ENCODE measurements at places on chromosomes 16 and 17.

GRCh38 chr16:838741-839140, 38.2 kb upstream of the GNG13 start:
- DNase-seq: no peak

GRCh38 chr17:49899191-49899485, 51.3 kb upstream of the TAC4 start:
- no peak for DNase-seq

- no peak for DNase-seq
Measured at GRCh38 chr17:7295230-7296180, 1.1 kb upstream of the YBX2 start.

DNA sequence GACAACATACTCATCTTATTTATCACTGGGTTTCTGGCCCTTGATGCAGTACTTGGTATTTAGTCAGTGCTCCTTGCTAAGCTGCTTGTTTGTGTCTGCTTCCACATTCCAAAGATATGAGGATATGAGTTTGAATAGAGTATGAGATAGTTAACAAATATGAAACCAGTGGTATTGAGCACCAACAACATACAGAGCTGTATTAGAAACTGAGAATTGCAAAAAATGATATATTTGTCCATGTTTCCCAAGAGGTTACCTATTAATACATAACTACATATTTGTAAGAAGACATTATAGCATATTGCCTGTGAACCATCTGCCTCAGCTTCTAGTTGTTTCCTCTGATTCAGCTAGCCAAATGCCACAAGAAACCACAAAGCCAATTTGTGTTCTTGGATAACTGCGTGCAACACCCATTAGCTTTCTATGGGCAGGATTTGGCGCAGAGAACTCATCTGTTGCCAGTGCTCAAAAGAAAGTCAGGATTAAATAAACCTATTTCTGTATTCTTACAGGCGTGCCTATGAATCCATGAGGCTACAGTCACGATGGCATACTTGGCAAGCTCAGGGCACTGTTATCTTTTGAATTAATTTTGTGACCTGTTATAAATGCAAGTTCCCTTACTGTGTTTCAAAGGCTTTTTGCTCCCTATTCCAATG, 194.4 kb downstream of the MAP2K6 start:
- no peak for DNase-seq

DNA sequence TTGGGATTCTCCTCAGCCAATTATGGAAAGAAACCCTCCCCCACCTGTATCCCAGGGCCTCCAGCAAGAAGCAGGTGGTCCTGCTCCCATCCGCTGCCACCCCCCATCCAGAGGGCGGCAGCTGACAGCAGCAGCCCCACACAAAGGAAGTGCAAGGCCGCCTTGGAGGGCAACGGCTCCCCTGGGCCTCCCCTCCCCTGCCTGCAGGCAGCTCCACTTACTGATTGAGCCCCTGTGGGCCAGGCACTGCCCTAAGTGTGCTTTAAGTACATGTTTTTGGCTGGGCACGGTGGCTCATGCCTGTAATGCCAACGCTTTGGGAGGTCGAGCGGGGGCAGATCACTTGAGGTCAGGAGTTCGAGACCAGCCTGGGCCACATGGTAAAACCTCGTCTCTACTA, 257.6 kb downstream of the PARN start:
- DNase-seq: no peak

- peak; percentile 85 for DNase-seq
Measured at GRCh38 chr17:30104575-30105339, 11.9 kb upstream of the NSRP1 start.

DNA sequence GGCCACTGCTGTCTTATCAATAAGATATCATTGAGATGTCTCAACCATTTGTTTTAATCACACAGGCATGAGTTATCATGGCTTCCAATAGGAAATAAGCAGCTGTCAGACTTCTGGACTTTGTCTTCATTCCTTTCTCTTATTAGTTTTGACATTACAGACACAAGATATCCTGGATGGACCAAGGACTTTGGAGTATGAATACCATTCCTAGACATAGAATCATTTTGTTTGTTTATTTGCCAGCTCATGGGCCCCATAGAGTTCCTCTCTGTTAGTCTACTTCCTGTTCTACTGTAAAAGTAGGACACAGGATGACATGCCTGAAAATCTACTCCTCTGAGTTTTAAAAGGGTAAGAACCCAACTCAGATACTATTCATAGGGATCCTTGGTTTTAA, 77.7 kb upstream of the KCNJ16 start:
- no peak for DNase-seq

DNA sequence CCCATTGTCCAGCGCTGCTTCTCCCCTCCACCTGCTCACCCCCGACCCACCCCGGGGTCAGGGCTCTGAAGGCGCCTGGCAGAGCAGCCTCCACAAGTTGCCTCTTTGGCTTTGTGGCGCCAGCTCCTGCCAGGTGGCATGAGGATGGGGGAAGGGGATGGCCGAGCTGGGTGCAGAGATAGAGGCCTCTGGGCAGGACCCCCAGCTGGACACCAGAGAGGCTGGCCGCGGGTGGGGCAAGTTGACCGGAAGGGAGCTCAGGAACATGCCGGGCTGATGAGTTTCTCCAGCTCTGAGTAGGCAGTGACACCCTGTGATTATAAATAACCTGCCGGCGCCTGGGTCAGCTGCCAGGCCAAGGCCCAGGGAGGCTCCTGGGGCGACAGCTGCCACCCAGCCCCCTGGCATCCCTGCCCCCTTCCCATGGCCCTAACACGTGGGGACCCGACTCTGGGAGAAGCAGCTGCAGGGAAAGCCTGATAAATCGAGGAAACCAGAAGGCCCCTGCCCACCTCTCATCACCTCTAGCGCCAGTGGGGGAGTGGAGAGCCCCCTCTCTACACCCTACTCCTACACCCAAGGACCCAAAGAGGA, 729 bp downstream of the P2RX5 start:
- DNase-seq: no peak
